ENCODE measurements at places on chromosomes 5 and 9.

DNA sequence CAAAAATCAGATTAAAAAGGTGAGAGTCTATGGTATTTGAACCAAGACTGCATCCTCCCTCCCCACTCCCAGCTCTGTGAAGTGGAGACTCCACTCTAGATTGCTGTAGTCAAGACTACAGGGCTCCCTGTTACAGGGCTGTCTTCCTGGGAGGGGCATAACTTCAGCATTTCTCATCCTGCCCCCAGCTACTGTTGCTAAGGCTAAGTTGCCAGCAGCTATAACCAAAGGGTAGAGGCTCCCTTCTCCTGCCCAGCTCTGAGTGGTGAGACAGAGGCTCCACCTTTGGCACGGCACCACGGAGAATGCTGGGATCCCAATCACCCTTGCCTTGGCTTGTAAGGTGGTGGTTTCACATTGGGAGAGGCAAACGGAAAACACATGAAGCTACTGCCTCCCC is 39.2 kb upstream of the GCNT4 start:
- DNase-seq, result peak; percentile 62

GRCh38 chr9:95610006-95610785 is 93.4 kb upstream of the PTCH1 start:
- no peak for DNase-seq

- no peak for DNase-seq
Measured at GRCh38 chr9:128025736-128026135, 41.4 kb downstream of the NAIF1 start.

DNA sequence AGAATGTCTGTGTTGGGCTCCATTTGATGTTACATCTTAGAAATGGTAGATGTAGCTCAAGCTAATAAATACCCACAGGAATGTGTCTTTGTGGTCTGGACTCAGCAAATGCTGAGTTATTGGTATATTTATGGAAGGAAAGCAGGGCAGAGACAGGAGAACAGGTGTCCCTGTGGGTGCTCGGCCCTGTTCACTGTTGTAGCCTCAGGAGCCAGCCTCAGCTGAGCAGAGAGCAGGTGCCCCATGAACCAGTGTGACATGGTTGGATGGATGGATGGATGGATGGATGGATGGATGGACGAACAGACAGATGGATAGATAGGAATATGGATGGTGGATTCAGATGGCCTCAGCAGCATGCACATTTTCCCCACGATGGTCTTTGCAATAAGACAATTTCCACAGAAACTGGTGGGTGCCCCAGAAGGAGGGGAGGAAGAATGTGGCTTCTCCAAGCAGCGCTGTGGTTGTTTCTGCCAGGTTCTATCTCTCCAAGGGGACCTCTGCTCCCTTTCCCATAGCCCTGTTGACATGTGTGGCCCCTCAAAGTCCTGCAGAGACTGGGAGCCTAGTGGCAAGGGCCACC is 8.2 kb upstream of the IRF1 start:
- peak; percentile 52 for DNase-seq

DNA sequence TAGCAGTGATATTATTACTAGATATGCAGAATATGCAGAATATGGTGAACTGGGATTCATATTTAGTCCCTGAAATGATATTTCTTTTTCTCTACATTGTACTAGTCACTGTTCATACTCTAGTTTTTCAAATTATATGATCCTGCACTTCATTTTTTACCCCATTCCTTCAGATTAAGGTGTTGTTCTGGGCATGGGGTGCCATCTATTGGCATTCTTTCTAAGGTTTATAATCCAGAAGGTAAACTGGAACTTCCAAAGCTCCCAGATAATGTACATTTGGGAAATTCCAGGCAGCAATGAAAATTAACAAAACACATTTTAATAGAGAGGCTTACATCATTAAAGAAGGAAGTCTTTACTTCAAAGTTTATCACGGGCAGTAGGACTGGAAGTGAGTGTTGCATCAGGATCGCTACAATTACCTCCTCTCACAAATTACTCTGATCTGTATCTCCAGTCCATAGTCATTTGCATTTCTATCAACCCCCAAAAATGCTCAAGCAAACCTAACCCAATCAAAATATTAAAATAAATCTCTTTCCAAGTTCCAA is 12.5 kb downstream of the RFX3 start:
- DNase-seq, result no peak

GRCh38 chr9:36665921-36666431 is 93.3 kb downstream of the MELK start:
- peak; percentile 75 for DNase-seq

DNA sequence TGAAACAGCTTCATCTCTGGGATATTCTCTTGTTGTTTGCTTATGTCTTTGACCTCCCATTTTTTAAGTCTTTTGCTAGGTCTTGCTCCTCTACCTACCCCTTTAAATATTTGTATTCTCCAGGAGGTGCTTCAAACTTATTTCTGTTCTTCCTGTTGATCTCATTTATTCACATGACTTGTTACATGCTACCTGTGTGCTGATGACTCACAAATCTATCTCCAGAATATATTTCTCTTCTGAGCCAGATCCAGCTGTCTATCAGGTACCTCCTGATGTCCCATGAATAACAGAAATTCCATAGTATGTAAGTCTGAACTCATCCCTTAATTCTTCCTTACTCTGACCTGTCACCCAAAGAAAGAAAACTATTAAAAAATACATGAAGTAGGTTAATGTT is 11.0 kb downstream of the NIPBL start:
- no peak for DNase-seq
